ENCODE measurements at places on chromosomes 7 and 10. TPM values are rescaled to one million over a fixed set of nuclear protein-coding genes. Genes with fewer than 3 reads are reported as not detected.
A peak's percentile ranks its signal among the peaks of the same experiment; 100 is the strongest.

MRC1 gene
- polyA plus RNA-seq, result 12.6 TPM

DNA sequence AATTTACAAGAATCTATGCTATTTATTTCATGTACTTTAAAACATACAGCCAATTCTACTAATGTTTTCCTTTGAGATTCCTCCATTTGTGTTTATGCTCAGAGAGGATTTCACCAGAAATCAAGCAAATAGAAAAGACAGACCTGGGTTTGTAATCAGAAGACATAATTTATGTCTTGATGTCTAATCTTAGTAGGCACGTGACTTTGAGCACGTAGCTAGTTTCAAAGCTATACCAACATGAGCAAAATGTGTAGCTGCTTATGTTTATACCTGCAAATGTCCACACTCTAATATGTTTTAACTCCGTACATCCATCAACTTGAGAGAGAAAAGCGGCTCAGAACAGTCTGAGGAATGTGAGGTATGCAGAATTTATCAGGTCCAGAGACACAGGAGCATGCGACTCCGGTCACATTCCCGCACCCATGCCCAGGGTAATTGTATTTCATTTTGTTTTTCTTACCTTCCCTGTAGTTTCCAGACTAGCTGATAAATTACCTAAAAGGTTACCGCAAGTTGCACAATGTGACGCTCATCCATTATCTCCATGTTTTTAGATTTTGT is 40.0 kb downstream of the SVOPL start:
- no peak for DNase-seq

C10orf105 gene
- 0.21 TPM for polyA plus RNA-seq

GRCh38 chr10:17443707-17444387 is 10.5 kb downstream of the ST8SIA6 start:
- DNase-seq, result no peak

DNA sequence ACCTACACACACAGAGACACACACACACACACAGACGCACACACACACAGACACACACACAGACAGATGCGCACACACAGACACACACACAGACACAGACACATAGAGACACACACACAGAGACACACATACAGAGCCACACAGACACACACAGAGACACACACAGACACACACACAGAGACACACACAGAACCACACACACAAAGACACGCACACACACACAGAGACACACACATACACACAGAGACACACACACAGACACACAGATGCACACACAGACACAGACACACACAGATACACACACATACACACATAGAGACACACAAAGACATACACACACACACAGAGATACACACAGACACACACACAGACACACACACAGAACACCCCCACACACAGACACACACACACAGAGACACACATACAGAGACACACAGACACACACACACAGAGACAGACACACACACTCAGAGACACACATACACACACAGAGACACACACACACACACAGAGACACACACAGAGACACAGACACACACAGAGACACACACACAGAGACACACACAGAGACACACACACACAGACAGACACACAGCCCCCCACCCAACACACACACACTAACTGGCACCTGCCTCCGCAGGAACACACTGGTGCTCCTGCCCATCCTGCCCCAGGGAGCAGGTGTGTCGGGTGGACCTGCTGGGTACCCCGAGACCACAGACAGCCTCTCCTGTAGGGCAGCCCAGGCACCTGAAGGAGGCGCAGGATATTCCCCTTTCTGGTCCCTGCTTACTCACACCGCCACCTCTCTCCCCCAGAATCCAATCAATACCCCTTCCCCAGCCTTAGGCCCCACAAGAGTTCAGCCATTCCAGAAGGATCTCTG is 5.4 kb upstream of the FZD9 start:
- no peak for DNase-seq

DNA sequence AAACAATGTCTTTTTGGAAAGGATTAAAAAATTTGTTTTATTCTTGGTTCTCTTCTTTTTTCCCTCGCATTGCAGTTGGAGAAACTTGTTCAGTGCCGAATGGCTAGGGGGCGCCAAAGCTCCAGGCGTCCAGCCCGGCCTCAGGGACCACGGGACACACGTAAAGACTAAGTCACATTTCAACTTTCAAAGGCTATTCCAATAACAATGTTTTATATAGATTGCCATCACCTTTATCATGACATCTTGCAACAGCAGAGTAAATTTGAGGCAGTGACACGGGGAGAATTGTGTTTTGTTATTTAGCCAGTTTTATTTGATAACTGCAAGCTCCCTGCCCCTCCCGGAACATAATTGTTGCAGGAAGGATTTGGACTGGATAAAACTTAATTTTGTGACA is 2.2 kb upstream of the IGFBP3 start:
- no peak for DNase-seq

GRCh38 chr10:13656337-13657100 is 69.8 kb downstream of the PRPF18 start:
- no peak for DNase-seq

CCL26 gene
- not detected for polyA plus RNA-seq

GRCh38 chr10:130028465-130028819 is 64.4 kb upstream of the EBF3 start:
- no peak for DNase-seq

GRCh38 chr10:58661336-58661735 is 148.7 kb downstream of the BICC1 start:
- no peak for DNase-seq

DNA sequence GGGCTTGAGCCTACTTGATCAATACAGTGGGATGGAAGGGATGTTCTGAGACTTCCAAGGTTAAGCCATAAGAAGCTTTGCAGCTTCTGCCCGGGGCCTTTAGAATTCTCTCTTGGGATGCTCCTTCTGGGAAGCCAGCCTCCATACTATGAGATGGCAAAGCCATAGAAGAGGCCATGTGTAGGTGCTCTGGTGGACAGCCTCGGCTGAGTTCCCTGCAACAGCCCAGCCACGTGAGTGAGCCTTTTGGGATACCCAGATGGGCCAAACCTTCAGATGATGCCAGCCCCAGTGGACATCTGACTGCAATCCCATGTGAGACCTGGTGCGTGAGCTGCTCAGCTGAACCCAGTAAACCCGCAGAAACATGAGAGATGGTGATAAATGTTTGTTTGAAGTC is 370.6 kb downstream of the RPS24 start:
- no peak for DNase-seq

SSC4D gene
- polyA plus RNA-seq, result 6.3 TPM

- DNase-seq, result no peak
Measured at GRCh38 chr7:81245353-81245752, 326.5 kb upstream of the SEMA3C start.

DNA sequence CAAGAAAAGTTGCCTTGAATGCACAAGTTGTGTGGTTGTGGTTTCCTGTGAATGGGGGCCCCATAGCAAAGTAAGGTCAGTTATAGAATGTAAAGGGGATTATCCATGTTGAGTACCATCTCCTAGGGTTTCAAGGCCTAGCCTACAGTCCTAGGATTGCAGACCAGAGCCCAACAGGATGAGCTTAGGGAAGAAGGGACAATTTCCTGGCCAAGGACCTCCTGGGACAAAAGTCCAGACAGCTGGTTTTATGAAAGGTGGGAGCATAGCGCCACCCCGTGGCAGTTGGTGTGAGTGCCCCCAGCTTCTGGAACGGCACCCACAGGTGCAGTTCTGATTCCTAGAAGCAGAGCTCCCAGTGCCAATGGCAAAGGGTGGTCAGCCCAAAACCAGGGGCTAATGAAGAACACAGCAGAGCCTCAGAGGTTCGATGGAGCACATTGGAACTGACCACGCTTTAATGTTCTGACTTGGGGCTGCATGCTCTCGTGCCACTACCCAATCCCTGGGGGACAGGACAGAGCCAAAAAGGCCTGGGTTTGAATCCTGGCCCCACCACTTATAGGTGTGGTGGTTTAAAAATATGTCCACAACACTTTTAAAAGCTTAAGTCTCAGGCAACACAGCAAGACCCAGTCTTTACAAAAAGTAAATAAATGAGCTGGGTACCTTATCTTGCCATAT is 25.8 kb upstream of the TMEM120A start:
- DNase-seq, result peak; percentile 42

- no peak for DNase-seq
Measured at GRCh38 chr7:22861576-22861975, 38.9 kb upstream of the TOMM7 start.

- DNase-seq, result peak; percentile 96
Measured at GRCh38 chr10:44978570-44979280, at the start of gene DEPP1. DEPP1 (minus strand) TSS chr10:44978809; CDS start chr10:44978030, 779 bp downstream.

GTF2I gene
- 395 TPM for polyA plus RNA-seq

CYTH3 gene
- 47.1 TPM for polyA plus RNA-seq

DNA sequence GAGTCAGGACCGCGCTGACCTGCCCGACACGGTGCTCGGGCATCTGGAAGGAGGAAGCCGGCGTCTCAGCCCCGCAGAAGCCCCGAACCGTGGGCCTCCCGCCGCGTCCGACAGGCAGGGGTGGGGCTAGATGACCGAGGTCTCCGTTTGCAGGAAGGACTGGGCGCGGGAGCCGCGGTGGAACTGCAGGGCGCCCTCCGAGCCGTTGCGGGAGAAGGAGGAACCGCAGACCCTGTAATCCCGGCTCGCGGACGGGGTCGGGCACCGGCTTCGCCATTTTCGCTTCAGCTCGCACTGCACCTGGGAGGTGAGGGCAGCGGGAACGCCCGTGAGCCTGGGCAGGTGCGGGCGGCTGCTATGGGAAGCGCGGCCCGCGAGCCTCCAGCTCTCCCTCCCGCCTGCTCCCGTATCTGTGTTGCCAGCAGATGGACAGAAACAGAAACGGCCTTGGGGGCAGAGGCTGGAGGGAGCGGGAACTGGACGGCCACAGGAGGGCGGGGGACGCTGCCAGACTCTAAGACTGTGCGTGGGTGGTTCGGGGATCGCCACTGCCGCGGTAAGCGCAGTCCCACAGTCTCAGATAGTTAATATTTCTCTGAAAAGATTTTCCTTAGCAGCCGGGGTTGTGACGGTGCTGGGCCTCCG is 114.1 kb downstream of the VIPR2 start:
- no peak for DNase-seq

DNA sequence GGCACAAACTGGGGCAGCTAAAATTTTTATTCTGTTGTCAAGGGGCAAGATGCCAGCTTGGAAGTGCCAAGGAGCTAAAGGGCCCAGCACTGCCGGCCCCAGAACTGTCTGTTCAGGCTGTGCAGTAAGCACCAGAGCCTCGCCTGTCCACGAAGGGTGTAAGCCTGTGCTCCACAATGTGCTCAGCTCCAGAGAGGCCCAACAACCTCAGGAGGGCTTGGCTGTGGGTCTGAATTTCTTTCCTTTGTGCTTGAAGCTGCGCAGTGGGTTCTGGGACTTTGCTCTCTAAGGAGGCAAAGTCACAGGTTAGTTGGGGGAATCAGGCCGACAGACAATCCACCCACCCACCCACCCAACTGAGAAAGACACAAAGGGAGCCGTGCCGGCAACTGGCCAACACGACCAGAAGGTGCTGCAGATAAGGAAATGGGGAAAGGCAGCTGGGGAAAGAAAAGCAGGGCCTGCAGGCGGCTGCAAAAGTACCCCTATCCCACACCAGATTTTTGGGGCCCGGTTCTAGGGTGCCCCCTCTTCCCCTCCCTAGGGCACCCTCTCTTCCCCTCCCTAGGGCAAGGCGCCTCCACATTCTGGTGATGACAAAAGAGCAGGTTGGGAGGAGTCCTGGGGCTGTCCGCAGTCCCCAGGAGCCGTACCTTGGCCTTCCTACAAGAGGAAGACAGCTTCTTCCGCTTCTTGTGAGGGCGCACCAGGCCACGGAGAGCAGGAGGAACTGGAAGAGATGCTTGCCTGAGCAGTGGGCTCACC is 7.7 kb downstream of the DDX56 start:
- no peak for DNase-seq

GRCh38 chr10:118569241-118569881 is 26.1 kb downstream of the PRLHR start:
- DNase-seq, result no peak

DNA sequence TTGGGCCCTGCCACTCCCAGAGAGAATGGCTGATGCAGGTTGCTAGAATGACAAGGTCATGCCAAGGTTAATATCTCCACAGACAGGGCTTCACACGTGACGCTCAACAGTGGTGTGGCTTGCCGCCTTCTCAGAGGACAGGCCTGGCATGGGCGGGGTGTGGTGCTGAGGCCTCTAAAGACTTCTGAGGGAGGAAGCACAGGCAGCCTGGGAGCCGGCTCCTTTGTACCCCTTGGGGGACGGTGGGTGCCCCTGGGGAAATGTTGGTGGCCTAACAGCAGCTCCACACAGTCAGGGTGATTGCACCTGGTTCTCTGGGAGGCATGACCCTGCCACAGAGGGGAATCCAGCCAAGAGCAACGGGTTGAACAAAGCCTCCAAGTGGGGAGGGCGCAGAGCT is 115.1 kb downstream of the PKD1L1 start:
- no peak for DNase-seq

DNA sequence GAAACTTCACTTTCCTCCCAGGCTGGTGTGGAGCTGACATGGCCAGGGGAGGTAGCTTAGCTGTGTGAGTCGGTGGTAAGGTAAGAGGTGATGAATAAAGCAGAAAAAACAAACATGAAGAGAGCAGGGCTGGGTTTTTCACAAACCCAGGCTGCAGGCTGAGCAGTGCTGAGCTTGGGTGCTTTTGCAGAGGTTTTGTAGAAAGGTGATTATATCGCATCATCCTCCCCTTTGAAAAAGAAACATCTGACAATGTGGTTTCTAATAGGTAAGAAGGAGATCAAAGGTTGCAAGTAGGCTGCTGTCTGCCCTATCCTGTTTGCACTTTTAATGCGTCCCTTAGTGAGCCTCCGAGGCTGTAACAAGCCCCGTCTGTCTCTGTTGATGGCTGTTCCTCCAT is 69.6 kb upstream of the GRM8 start:
- no peak for DNase-seq

DNA sequence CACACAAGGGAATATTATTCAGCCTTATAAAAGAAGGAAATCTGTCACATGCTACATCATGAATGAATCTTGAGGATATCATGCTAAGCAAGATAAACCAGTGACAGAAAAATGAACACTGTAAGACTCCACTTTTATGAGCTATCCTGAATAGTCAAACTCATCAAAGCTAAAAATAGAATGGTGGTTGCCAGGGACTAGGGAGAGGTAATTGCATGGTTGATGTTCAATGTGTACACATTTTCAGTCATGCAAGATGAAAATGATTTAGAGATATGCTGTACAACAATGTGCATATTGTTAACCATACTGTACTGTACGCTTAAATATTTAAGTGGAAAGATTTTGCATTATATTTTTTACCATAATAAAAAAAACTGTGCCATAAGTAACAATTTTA is 1349.1 kb downstream of the XPNPEP1 start:
- DNase-seq, result no peak

Measured in left renal pelvis (tissue), 4 donors.